ENCODE measurements at places on chromosomes 6 and 20.

- no peak for DNase-seq
Observed at GRCh38 chr6:132067286-132067685, 116.1 kb upstream of the CCN2 start.

DNA sequence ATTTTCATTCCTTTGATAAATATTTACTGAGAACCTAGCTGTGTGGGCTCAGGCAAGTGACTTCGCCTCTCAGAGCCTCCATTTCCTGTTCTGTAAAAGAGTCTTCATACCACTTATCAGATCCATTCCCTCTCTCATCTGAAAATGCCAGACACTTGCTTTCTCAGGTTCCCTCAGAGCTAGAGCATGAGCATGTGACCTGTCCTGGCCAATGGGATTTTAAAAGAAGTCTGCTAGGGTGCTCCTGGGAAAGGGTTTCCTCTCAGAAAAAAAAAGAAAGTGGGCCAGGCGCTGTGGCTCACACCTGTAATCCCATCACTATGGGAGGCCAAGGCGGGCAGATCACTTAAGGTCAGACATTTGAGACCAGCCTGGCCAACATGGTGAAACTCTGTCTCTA lies 5.3 kb downstream of the KCNB1 start:
- no peak for DNase-seq

DNA sequence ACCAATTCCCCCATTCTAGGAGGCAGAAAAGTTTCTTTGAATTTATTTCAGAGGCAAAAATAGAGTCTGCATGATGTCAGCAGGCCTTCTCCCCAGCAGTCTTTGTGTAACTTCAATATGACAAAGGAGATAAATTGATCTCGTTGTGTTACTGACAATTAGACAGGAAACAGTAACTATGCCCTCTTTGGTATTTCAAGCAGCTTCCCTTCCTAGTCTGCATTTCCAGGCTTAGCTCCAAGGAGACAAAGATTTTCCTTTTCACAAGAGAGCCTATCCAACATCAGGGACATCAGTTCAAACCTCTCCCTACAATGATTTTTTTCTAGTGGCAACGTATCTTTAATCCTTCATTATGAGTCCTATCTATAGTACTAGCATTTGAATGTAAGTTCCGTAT lies 245.9 kb upstream of the HSF2 start:
- no peak for DNase-seq

- DNase-seq = peak; percentile 19
Observed at GRCh38 chr6:138115877-138116660, 8.8 kb upstream of the PERP start.

GRCh38 chr6:83151114-83151513 lies 42.0 kb downstream of the PGM3 start:
- DNase-seq = no peak

- no peak for DNase-seq
Observed at GRCh38 chr6:4803343-4803744, 27.1 kb downstream of the CDYL start.
